ENCODE measurements at places on chromosomes 1 and 21. TPM values are rescaled to one million over a fixed set of nuclear protein-coding genes. Genes with fewer than 3 reads are reported as not detected.

DNA sequence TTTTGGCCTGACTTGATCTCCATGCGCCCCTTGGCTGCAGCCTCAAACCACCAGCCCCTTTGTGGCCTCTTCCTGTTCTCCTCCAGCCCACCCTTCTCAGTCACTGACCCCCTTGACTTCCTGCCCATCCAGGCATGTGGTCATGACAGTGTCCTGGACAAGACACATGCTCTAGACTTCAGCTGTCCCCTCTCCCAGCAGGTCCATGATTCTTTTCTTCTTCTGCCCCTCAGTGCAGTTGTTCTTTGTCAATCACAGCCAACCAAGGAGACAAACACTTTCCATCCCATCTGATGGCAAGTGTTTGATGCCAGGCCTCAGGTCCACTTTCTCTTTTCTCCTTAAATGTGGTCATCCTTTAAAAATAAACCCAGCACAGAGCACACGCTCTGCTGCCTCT lies 49.7 kb downstream of the SYT6 start:
- no peak for DNase-seq

DNA sequence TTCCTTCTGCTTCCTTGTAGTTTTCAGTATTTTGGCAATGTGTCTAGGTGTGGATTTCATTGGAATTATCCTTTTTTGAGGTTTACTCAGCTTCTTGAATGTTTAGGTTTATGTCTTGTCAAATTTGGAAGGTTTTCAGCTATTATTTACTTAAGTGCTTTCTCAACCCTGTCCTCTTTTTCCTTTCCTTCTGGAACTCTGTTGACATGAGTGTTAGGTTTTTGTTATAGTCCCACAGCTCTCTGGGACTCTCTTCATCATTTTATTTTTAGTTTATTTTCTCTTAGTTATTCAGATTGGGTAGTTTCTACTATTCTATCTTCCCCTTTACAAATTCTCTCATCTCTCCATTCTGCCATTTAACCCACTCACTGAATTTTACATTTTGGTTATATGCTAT lies 63.1 kb upstream of the GPR88 start:
- DNase-seq = no peak

DNA sequence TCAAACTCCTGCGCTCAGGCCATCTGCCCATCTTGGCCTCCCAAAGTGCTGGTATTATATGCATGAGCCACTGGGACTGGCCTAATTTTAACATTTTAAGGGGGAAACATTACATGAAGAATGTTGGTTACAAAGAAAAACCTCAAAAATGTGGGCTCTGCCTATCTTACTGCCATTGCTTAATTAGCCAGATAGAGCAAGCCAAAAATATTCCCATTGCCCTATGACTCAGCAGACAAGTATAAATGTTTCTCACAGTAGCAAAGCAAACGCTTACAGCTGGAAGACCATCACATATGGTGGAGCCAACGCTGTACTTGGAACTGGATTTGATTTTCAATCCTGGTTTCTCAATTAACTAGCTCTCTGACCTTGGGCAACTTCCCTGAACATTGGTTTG lies 502.0 kb downstream of the SMYD3 start:
- peak; percentile 98 for DNase-seq

Gene ELOVL1
- total RNA-seq = 105 TPM

GRCh38 chr1:68346188-68346808 lies 103.5 kb downstream of the RPE65 start:
- peak; percentile 52 for DNase-seq
